Activated CD4-positive, CD25-positive, alpha-beta regulatory T cell treated with anti-CD3 and anti-CD28 coated beads, Interleukin-2, amount 50 U/mL, for 16 hours (primary cell): ENCODE measurements at places on chromosomes 5 and 9.

DNA sequence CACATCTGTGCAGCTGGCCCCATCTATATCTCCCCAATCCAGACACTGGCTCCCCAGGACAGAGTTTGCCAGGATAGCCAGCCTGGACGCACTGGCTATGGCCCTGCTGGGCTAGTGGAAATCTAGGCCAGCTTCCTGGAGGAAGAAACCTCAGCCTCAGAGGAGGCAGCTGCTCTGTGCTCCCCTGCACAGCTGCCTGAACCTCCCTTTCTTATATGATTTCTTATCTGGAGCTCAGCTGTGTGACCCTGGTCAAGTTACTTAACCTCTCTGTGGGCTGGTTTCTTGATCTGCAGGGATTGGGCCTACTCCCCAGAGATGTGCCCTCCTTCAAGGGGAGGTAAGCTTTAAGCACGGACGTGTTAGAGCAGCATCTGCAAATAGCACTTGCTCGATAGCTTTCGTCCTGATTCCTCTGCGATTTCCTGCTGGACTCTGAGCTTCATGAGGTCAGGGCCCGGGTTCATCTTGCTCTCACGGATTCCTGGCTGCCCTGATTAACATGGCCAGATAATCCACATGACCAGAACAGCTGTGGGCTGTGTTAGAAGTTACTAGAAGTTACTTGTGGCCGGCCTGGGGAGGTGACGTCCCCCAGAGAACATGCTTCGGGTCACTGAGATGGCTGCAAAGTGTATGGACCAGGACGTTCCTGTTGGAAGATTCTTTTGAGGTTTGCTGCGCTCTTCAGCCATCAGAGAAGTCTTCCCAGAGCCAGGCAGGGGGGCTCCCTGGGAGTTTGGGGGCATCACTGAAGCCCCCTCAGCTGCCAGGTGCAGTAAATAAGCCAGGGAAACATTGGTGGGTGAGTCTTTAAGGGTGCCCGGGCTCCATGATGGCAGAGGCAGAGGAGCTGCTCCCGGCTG lies 14.5 kb downstream of the C9orf50 start:
- DNase-seq, result no peak

- no peak for DNase-seq
Observed at GRCh38 chr9:130699047-130699446, 5.5 kb downstream of the EXOSC2 start.

DNA sequence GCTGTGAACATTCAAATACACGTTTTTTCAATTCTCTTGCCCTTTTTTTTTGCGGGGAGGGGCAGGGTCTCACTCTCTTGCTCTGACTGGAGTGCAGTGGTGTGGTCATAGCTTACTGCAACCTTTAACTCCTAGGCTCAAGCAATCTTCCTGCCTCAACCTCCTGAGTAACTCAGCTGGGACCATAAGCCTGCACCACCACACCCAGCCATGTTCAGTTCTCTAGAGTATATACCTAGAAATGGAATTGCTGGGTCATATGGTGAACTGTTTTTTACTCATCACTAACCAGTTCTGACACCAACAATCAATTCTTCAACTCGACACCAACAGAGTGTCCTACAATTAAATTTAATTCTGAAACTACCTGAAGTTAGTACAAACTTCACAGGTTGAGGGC lies 85.5 kb upstream of the ZNF169 start:
- no peak for DNase-seq

DNA sequence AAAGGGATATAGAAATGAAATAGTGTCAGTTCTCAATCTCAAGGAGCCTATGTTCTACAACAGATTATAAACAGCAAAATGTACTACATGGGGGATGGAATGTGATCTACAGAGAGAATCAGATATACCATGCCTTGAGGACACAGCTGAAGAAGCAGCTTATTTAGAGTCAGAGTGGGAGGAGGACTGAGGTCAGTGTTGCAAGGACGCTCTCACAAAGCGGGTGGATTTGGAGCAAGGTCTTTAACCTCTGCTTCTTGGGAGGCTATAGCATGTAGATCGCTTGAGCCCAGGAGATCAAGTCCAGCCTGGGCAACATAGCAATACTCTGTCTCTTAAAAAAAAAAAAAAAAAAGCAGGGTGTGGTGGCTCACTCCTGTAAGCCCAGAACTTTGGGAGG lies 32.8 kb upstream of the PLIN2 start:
- DNase-seq, result no peak

DNA sequence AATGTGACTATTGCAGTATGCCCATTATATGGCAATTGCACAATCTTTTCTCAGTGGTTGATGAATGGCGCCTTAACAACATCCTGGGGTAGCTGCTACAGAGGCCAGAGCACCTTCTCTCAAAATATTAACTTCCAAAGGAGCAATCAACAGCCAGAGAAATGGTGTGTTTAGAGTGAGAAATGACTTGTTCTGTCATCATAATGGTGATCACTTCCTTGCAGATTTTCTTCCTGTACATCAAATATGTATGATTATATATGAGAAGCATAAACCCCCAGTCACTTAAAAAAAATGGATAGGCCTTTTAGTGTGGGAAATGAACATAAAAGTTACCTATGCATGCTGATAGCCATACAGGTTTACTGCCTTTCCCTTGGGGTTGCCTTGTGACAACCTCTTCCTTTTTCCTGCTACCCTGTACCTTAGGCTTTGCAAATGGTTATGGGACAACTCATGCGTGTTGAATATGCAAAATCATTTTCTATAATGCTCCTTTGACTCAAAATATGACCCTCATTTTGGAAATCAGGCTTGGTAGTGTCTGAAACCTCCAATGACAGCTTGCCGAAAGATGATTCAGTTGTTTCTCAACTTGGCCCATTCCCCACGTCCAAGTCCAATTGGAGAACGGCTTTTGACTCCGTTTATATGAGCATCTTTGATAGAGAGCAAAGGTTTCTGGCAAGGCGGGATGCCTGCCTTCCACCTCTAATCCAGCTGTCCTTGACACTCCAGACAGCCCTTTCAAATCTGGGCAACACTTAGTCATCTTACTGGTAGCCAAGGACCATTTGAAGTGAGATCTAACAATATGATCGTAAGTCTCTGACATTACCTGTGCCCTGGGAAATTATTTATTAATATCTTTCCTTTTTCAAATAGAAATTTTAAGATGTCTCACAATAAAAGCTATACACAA lies 69.3 kb downstream of the SLC1A1 start:
- DNase-seq, result no peak

GRCh38 chr9:107481035-107481434 lies 8.5 kb downstream of the KLF4 start:
- no peak for DNase-seq

GRCh38 chr5:170740551-170741205 lies 42.8 kb upstream of the GABRP start:
- no peak for DNase-seq

- no peak for DNase-seq
Observed at GRCh38 chr9:97076238-97076637, 37.3 kb upstream of the CTSV start.

DNA sequence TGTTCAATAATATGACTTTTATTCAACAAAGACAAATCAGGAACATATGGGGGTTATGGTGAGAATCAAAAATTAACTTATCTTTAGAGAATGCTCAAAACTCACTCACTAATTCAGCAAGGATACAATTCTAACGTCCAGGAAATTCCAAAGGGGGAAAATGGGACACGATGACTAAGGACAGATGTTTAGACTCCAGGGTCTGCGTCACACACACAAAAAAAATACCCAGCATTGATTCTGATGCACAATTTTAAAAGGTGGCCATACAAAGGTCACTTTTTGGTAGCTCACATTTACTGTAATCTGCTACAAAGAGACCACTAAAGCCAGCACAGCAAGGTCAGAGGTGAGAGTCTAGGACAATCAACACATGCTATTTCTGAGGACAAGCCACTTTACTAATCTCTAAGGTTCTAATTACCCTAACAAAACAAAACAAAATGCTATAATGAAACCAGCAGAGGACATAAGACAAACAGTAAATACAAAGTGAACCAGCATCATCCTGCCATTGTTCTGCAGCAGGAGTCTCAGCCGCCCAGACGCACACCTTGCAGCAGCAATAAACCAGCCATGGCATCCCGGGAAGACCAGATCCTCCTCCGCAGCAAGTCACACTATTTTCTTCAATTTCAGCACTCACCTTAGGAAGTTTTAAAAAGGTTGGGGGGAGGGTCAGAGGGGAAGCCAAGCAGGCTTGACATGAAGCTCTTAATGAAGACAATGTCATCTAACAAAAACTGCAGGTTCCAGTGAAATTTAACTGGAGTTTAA lies 57.8 kb downstream of the TTC39B start:
- DNase-seq, result no peak

DNA sequence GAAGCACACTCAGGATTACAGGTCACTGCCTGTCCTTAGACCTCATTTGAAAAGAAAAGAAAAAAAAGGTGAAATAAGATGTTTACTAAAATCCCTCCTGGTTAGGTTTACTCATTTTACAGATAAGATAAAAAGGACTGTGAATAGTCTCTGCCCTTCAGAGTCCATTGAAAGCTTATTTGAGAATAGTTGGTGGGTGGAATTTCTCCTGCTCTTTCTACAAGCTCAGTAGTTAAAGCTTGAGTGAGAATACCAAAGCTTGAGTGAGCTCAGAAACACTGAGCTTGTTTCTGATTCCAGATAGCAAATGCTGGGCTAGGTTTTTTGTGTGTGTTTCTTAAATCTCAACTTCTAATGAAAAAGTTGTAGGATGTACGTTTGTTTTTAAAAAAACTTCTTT lies 106.7 kb downstream of the SLF1 start:
- DNase-seq, result no peak

DNA sequence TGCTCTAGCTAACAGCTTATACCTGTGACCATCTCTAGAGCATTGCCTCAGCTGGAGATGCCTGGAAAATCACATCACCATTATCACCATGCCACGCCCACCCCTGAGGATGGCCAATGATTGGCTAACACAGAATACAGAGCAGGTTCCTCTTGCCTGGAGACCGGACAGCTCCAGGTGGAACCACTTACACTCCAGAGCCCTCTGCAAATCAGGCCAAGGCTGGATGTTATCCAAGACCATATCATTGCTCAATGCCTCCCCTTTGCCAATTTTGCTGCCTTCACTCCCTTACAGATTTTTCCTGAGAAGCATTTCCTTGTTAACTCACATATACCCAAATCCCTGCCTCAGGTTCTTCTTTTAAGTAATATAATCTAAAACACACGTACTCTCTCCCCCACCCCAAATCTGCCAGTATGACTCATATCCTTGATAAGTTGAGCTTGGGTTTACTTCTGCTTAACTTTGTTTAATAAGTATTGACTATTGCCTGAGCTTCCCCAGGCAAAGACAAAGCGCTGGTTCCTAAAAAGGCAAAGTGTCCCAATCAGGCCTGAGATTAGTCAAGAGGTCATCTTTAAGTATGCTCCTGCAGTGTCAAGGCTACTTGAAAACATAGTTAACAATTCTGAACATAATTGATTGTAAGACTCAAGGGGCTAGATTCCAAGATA lies 309.6 kb downstream of the EPB41L4A start:
- DNase-seq, result no peak

DNA sequence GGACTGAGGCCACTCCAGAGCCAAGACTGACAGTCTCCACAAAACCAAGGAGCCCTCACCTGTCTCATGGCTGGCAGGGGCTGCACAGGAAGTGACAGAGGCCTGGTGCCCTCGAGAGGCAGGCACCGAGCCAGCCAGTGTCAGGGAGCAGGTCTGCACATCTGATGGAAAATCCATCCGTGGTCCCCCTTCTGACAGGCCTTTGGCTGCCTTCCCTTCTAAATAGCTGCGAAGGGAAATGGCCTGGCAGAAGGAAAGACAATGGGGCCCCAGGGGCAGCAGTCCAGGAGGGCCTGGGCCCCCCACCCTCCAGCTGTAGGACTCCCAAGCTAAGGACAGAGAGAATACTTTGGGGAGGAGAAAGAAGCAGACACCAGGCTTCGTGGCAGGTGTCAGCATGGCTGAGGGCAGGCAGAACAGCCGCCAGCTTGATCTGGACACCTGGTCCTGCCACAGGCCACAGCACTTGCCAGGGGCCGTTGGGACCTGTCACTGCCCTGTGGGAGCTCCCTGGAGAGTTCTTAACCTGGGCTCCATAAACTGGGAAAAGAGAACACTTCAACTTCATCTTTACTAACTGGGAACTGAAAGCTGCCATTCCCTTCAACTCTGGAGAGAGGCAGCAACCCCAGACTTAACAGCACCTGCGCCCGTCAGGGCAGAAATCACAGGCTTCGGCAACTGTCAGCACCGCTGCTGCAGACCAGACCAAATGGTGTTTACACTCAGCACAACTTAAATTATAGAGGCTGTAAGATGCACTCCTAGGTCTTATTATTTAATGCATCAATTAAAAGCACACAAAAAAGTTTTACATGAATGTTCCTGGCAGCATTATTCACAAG lies 22.0 kb downstream of the ADAMTS2 start:
- no peak for DNase-seq

GRCh38 chr9:72633966-72634365 lies 112.6 kb downstream of the TMC1 start:
- no peak for DNase-seq

- no peak for DNase-seq
Observed at GRCh38 chr5:132662925-132663770, 5.2 kb downstream of the IL13 start.

DNA sequence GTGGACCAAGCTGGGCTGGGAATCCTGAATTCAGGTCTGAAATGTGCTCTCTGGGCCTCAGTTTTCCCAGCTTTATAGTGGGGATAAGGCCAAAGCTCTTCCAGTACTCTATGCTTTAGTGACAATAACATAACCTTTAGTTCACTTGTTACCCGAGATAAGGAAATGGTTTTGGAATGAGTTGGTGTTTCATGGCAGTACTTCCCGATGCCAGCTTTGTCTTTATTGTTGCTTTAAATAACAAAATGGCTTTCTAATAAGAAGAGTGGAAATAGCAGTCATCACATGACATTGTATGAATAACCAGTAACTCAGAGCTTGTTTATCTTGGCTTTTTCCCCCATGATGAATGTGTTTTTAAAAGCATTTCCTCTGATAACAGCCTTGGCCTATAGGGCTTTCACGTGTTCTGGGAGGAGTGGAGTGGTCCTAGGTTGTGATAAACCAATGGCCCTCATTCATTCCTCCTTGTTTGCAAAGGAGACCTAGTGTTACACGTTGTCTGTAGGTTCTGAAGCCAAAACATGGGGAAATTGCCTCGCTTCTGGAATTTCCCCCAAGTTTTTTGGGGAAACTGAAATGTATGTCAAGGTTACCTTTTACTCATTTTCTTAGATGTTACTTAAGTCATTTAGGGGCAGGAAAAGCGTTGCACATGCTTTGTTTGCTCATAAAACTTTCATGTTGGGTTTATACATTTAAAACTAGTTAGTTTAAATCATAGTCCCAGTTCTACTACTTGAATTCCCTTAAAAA lies 53.7 kb downstream of the ZNF618 start:
- no peak for DNase-seq
